ENCODE measurements at places on chromosomes 1 and 21. TPM values are rescaled to one million over a fixed set of nuclear protein-coding genes. Genes with fewer than 3 reads are reported as not detected.

GRCh38 chr1:4613606-4614370, 40.6 kb upstream of the AJAP1 start:
- no peak for DNase-seq

DNA sequence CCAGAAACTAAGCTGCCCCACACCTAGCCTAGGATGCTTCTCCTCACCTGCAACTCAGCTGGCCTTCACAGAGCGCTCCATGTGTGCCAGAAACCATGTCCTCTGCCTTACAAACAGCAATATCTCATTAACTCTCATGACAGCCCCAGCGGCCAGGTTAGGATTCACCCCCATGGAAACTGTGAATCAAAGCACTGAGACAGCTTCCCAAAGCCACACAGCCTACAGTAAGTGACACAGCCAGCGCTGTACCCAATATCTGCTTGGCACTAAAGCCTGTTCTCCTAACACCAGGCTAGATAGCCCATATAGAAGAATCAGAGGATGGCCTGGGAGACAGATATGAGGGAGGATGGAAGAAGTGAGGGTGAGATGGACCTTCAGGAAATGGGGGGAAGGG, 13.5 kb downstream of the KCNN3 start:
- DNase-seq, result no peak

GRCh38 chr1:238139713-238140112, 249.0 kb upstream of the ZP4 start:
- no peak for DNase-seq

GRCh38 chr1:90768826-90769225, 51.7 kb upstream of the BARHL2 start:
- DNase-seq, result no peak

DNA sequence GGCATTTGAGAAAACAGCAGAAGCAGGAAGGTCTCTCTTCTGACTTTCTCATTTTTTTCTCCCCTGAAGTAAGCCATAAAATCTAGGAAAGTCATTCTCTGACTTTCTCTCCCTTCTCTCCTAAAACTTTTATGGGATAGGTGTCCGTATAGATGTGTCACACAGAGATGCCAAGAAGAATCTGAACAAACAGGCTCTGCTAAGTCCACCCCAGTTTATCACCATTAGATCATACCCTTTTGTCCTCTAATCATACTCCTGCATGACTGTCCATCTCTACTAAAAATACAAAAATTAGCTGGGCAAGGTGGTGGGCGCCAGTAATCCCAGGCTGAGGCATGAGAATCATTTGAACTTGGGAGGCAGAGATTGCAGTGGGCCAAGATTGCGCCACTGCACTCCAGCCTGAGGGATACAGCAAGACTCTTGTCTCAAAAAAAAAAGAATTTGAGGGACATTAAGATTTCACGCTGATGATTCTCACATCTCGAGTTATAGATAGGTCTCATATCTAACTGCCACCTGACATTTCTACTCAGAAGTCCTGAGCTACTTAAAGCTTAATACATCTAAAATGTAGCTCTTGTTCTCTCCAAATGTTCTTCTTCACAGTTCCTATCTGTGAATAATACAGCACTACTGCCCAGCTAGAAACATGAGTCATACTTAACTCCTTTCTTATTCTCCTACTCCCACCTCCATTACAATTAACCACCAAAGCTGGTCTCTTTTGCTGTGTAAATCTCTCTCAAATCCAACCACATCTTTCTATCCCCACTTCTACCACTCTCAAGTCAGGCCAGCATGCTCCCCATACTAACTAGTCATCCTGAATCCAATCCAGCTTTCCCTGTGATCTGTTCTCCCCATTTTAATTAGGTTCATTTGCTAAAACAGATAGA, 47.7 kb downstream of the ZNF644 start:
- no peak for DNase-seq

DNA sequence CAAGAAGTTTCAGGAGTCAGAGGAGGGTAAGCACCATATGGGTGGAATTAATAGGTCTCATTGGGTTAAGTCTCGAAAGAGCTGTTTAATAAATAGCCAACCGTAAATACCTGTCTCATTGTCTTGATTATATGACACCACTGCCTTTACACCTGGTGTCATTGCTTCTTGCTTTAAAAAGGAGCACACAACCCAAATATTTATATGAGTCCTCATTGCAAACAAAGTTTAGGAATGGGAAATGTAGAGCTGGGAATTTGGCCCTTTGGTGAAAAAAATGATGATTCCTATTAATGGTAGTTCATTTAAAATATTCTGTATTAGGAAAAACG, 2.1 kb downstream of the BACH1 start:
- no peak for DNase-seq

- DNase-seq, result no peak
Measured at GRCh38 chr1:210727709-210728108, 399.0 kb downstream of the HHAT start.

The CLEC20A gene
- not detected for total RNA-seq

The RNU1-4 gene
- total RNA-seq, result under 0.01 TPM

The TRIM46 gene
- total RNA-seq, result not detected

The RHBDL2 gene
- not detected for total RNA-seq

The HPCAL4 gene
- total RNA-seq, result 0.17 TPM
